SHP77 (cell line): ENCODE measurements at places on chromosomes 16 and 17.
A peak's percentile ranks its signal among the peaks of the same experiment; 100 is the strongest.

GRCh38 chr16:11768849-11769248 lies 26.2 kb upstream of the TXNDC11 start:
- DNase-seq, result no peak

GRCh38 chr17:28193241-28193640 lies 125.8 kb upstream of the TMEM97 start:
- no peak for DNase-seq

- DNase-seq, result no peak
These were observed 28.2 kb downstream of the NEUROD2 start for GRCh38 chr17:39579318-39580081.

- DNase-seq, result no peak
These were observed 38.9 kb upstream of the CSNK2A2 start for GRCh38 chr16:58236831-58237230.

GRCh38 chr17:32265192-32265923 lies at the start of gene RHBDL3:
RHBDL3 (plus strand) TSS chr17:32265832; CDS start chr17:32266190, 358 bp downstream.
- DNase-seq, result no peak

DNA sequence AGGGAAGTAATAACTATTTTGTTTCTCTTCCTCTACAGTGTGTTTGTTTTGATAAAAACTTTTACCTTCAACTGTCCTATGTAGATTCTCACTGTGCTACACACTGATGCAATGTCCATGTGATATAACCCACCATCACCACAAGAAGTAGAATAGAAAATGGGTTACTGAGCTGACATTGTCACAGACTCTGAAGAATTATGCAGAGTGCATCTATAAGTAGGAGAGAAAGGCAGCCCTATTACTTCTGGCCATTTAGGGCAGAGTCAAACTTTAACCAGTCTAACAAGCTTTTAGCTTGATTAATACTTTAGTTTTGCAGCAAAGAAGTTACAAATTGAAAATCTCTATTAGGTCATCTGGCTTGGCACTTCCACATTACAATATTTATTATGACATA lies 354.0 kb upstream of the CDH8 start:
- DNase-seq, result no peak

- no peak for DNase-seq
These were observed 38.7 kb upstream of the AQP8 start for GRCh38 chr16:25177831-25178688.

DNA sequence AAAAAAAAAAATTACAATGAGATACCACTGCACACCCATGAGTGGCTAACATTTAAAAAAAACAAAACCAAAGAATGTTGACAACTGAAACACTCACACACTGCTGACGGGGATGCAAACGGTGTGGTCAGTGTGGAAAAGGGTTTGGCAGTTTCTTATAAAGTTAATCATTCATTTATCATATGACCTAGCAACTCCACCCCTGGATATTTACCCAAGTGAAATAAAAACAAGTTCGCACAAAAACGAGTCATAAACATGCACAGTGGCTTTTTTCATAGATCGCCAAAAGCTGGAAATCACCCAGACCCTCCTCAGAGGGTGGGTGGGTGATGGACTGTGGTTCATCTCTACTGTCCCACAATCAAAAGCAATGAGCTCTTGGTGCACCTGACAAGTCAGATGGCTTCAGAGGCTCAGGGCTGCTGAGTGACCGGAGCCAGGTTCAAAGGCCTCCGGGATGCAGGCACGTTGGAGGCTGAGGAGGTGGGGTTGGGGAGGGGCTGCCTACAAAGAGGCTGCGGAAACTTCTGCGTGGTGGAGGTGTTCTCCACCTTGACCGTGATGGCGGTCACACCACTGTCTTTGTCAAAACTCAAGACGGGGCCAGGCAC lies 14.2 kb downstream of the RAB40B start:
- no peak for DNase-seq

- DNase-seq, result no peak
These were observed 15.1 kb downstream of the ETV4 start for GRCh38 chr17:43531082-43531378.

- DNase-seq, result no peak
These were observed 20.9 kb upstream of the STH start for GRCh38 chr17:45977976-45978626.

- DNase-seq, result no peak
These were observed 10.5 kb upstream of the ANKFN1 start for GRCh38 chr17:56142781-56143180.

GRCh38 chr16:77917971-77918370 lies 104.4 kb upstream of the CLEC3A start:
- DNase-seq, result no peak

DNA sequence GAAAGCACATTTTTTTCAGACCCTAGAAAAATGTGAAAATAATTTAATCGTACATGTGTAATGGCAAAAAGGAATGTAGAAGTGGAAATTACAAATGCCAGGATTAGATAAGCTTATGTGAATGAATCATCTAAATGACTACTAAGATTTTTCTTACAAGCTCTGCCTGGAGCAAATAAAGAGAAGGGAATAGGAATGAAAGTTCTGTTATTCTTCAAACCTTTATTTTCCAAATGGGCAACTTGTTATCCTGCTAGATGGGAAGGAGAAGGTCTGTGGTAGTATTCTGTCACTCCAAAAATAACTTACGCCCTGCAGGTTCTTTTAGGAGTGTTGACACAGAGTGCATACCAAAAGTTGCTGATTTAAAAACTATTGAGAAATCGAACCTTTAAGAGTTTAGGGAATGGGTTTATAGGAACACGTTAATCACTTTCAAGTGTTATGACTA lies 9.7 kb downstream of the CTCF start:
- DNase-seq, result no peak

DNA sequence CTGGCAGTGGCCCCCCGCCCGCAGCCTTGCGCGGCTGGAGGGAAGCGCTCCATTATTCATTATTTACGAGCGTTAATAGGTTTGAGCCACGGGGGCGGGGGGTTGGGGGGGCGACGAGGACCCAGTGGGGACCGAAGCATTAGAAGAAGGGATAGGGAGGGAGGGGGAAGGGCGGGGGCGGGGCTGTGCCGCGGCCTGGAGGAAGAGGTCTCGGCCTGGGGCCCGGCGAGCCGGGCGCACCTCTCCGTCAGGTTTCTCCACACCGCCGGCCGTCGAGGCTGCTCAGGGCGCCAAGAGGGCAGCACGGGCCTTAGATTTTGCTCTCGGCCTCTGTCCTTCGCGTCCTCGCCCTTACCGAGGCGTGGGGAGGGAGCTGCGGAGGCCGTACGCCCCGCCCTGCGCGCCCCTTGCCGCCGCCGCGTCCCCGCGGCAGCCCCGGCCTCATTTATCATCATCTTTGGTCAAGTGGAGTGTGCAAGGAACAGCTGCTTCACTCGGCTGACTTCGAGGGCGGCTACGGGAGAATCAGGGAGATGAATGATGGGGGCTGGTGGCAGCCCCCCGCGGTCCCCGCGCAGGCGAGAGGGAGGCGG lies 54.2 kb downstream of the SREBF1 start:
- peak; percentile 75 for DNase-seq

GRCh38 chr17:29903471-29903870 lies 26.6 kb downstream of the SSH2 start:
- DNase-seq, result no peak

DNA sequence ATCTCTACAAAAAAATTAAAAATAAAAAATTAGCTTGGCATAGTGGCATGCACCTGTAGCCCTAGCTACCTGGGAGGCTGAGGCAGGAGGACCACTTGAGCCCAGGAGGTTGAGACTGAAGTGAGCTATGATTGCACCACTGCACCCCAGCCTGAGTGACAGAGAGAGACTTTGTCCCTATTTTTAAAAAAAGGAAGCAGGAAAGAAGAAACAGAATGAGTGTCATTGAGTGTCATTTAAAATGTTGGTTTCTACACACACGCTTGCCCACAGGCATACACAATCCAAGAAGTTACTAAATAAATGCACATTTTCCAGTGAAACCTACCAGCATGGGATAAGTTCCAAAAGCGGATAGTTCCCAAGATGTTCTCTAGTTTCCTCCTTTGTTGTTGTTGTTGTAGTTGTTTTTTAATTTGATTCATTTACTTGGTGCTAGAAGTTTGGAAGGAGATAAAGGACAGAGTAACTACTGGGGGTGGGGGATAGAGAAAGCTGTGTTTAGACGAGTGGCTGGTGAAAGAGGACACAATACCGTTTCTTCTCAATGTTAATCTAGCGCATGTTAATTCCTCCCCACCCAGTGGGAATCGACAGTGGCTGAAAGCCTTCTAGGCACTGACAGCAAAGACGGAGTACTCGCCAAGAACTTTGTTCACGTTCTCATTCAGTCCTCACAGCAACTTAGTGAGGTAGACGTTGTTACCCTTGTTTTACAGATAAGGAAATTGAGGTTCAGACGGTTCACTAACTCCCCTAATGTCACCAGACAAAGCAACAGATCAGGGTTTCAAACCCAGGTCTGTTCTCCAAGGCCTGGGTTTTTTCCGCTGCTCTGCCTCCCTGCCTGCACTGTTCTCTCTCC lies 17.3 kb downstream of the MRPS23 start:
- no peak for DNase-seq

DNA sequence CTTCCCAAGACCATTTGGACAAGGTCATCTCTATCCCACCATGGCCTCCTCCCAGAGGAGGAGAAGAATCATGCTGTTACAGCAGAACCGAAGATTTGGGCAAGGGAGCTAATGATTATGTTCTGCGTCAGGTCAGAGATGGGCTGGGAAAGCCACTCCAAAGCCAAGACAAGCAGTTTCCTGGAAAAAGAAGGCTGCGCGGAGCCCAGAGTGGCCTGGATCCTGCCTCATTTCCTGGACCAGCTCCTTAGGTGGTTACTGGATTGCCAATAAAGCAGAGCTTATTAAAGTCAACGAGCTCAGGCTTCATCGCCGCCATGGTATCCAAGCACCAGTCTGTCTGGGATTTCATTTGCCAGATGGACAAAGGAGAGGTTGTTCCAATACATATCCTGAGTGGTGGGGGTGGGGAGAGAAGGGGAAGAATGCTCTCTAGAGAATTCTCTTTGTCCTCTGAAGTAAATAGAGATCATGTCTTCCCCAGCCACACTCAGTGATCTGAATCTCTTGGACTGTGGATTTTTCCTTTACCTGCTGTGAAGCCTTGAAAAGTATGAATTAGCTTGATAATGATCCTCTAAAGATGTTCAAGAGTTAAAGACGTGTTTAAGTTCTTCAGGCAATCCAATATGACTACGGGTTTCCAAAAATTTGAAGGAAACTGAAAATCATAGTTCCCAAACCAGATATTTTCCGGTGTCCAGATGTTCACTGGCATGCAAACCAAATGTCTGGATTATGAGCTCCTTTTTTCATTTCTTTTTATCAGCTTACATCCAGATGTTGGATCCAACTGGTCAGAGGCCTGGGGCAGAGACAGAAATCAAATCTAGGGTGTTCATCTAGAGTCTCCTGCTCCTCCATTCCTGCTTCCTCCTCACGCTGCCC lies 17.7 kb downstream of the PRAC1 start:
- no peak for DNase-seq

DNA sequence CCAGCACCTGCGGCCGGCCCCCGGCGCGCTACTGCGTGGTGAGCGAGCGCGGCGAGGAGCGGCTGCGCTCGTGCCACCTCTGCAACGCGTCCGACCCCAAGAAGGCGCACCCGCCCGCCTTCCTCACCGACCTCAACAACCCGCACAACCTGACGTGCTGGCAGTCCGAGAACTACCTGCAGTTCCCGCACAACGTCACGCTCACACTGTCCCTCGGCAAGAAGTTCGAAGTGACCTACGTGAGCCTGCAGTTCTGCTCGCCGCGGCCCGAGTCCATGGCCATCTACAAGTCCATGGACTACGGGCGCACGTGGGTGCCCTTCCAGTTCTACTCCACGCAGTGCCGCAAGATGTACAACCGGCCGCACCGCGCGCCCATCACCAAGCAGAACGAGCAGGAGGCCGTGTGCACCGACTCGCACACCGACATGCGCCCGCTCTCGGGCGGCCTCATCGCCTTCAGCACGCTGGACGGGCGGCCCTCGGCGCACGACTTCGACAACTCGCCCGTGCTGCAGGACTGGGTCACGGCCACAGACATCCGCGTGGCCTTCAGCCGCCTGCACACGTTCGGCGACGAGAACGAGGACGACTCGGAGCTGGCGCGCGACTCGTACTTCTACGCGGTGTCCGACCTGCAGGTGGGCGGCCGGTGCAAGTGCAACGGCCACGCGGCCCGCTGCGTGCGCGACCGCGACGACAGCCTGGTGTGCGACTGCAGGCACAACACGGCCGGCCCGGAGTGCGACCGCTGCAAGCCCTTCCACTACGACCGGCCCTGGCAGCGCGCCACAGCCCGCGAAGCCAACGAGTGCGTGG lies 1.5 kb downstream of the NTN1 start:
- no peak for DNase-seq

- DNase-seq, result no peak
These were observed 22.3 kb downstream of the ACTG1 start for GRCh38 chr17:81489998-81490992.

DNA sequence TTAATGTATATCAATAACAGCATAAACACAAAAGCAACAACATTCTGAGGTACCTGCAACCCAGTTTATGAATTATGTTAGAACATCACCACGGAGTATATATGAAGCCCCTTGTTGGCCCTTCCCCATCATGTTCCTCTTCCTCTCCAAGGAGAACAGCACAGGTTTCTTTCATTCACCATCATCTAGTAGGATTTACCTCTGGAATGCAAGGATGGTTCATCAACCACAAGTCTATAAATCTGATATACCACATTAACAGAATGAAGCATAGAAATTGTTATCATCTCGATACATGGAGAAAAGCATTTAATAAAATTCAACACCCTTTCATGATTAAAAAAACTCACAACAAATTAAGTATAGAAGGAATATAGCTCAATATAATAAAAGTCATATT lies 6.2 kb upstream of the PRSS54 start:
- DNase-seq, result no peak

DNA sequence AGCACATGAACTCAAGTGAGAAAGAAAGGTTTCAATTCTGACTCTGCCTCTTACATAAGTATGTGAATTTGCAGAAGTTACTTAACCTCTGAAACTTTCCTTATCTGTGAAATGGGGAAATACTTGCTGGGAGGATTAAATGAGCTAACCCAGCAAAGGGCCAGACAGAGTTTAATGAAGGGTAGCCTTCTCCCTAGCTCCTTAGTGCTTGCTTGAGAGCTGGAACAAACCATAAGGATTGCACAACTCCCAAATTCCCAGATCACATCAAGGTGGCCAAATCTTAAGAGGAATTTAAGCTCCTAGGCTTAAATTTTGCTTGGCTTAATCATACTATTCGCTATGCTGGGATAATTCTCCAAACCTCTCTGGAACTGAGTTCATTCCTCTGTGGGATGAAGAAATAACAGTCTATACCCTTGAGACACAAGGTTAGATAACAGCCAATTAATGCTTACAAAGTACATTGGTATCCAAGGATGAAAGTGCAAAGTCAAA lies 11.8 kb upstream of the WSB1 start:
- no peak for DNase-seq

GRCh38 chr16:3609895-3610697 lies 1.3 kb downstream of the SLX4 start:
- no peak for DNase-seq

GRCh38 chr16:81655469-81656162 lies 123.5 kb upstream of the PLCG2 start:
- no peak for DNase-seq
